ENCODE measurements at places on chromosomes 5 and 9. TPM values are rescaled to one million over a fixed set of nuclear protein-coding genes. Genes with fewer than 3 reads are reported as not detected.

Gene RPP25L
- 16.2 TPM for polyA plus RNA-seq

DNA sequence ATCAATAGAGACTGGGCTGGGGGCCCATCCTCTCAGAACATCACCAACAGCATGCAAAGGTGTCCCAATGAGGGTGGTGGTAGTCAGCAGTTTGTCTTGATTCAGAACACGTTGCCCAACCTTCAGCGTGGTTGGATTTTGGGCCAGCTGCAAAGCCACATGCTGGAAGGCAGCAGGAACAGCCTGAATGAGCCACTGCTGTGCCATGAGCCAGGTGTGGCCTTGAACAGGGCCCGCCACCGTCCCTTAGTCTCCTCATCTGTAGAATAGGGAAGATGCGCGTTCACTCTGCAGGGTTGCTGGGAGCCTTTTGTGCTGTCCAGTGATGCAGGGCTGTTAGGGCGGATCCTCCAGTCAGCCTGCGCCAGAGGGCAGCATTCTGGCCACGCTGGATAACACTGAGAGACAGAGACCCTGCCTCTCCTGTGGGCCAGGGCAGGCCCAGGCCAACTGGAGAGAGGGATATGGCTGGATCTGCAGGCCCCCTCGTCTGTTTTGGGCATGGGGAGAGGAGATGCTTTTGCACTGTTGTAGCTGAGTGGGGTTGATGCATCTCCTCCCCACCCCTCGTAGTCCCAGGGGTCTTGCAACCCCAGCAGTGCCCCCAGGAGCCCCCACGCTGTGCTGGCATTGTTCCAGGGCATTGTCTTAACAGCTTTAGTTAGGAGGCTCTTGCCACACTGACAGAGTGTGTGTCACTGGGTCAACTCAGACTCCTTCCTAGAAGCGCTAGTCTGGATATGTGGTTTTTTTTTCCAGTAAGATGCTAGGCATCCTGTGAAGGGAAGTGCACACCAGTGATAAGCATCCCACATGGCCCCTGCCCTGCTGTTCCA is 42.1 kb downstream of the SLC46A2 start:
- no peaks in the 10 kb centered on the region for H3K4me1 ChIP-seq
- H3K27me3 ChIP-seq: no peaks in the 10 kb centered on the region
- H3K27ac ChIP-seq: no peak overlapping the region
- H3K36me3 ChIP-seq: no peaks in the 10 kb centered on the region

- H3K4me3 ChIP-seq: no peak overlapping the region
- no peaks in the 10 kb centered on the region for H3K27me3 ChIP-seq
- H3K27ac ChIP-seq: no peak overlapping the region
- H3K4me1 ChIP-seq: no peaks in the 10 kb centered on the region
- no peaks in the 10 kb centered on the region for H3K36me3 ChIP-seq
Observed at GRCh38 chr5:93150311-93151012, 430.6 kb downstream of the NR2F1-AS1 start.

DNA sequence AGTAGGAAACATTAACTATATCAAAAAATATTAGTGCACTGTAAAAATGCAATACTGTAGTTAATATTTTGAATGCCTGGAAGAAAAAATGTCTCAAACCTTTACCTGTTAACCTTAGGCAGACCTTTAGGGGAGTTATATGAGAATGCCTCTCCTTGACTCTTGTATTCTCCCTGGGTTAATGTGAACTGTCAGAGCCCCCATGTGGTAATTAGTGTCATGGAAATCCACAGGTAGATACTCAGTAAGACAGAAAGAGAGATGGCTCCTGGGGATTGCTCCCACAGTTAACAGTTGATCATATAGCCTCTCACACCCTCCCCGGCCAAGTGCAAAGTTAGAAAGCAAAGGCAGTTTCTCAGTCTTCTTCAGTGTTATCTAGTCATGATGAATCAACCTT is 742.8 kb downstream of the NR2F1-AS1 start:
- no peaks in the 10 kb centered on the region for H3K4me1 ChIP-seq
- H3K27ac ChIP-seq: no peak overlapping the region
- no peaks in the 10 kb centered on the region for H3K36me3 ChIP-seq
- H3K27me3 ChIP-seq: no peaks in the 10 kb centered on the region
- no peak for DNase-seq
- no peak overlapping the region for H3K4me3 ChIP-seq

Gene FAM81B
- polyA plus RNA-seq: not detected

Gene PAEP
- polyA plus RNA-seq: not detected

- H3K4me3 ChIP-seq: no peak overlapping the region
- peaks cover 6% of the 10 kb centered on the region for H3K36me3 ChIP-seq
- DNase-seq: no peak
- H3K27me3 ChIP-seq: no peaks in the 10 kb centered on the region
- no peaks in the 10 kb centered on the region for H3K4me1 ChIP-seq
Observed at GRCh38 chr5:36177154-36177553, 25.2 kb downstream of the SKP2 start.

All from aorta (tissue), 5 donors.